Non-pigmented ciliary epithelial cell (primary cell): ENCODE measurements at places on chromosomes 2 and 18.

GRCh38 chr2:240620149-240620731 is 5.0 kb upstream of the GPR35 start:
- DNase-seq: no peak

DNA sequence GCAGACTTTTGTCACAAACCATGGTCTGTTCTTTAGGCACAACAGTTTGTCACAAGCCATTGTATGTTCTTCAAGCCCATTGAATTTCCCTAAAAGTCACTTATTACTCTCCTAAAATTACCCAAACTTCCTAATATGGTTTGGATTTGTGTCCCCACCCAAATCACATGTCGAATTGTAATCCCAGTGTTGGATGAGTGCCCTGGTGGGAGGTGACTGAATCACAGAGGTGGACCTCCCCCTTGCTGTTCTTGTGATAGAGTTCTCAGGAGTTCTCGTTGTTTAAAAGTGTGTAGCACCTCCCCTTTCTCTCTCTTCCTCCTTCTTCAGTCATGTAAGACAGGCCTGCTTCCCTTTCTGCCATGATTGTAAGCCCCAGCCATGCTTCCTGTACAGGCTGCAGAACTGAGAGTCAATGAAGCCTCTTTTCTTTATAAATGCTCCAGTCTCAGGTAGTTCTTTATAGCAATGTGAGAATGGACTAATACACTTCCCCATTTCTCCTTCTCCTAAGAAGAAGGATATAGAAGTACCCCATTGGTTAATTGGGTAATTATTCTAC is 11.2 kb upstream of the GYPC start:
- no peak for DNase-seq

DNA sequence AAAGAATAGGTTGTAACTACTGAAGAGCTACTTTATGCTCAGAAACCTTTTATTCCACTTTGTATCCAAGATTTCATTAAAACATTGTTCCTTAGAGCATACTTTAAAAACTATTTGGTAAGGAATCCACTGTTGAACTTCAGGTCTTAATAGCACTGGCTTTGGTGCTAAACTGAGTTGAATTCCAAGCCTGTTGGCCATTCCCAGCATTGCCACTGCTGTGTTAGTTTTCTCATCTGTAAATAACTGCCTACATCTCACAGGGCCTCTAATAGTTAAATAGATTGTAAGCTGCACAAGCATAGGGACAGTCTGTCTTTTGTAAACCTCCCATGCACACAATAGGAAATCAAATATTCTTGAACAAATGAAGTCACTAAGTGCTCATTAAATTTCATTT is 86.6 kb downstream of the ORC4 start:
- DNase-seq: no peak

DNA sequence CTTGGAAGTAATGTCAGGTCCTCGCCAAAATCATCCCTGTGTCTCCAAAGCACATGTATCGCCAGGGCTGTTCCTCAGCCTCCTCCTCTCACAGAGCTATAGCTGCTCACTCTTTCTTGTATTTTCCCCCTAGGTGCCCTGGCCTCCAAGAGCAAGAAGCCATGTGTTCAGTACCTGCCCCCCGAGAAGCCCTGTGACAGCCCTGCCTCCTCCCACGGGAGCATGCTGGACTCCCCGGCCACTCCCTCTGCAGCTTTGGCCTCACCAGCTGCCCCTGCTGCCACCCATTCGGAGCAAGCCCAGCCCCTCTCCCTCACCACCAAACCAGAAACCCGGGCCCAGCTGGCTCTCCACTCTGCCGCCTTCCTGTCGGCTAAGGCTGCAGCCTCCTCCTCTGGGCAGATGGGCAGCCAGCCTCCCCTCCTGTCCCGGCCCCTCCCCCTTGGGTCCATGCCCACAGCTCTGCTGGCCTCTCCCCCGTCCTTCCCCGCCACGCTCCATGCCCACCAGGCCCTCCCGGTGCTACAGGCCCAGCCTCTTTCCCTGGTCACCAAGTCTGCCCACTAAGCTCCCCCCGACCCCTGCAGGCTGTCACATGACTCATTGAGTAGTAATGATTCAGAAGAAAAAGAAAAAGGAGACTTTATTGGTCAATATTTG is 18.8 kb downstream of the TGOLN2 start:
- no peak for DNase-seq

GRCh38 chr2:187051350-187051749 is 202.4 kb upstream of the ZSWIM2 start:
- DNase-seq: no peak

DNA sequence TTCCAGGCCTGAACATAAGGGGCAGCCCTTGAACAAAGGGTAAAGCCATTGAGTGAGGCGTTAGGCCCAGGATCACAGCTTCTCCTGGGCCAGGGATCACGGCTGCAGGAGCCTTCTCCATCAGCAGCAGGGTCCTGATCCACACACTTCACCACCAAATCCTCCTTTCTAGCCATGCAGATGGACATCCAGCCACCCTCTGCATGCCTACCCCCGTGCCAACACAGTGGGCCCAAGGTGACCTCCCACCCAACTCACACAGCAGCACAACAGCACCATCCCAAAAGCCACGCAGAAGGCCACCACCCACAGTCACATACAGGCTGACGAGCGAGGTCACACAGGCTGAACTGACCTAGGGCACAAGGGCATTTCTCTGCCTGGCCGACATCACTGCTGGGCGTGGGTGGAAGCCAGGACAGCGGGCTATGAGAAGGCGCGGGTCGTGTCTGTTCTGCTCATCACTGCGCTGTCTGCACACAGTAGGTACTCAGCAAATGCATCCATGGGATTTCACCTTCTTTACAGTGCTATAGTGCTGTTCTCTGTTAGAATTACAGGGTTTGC is 31.2 kb downstream of the TFCP2L1 start:
- no peak for DNase-seq

GRCh38 chr18:23675896-23676295 is 13.2 kb upstream of the ANKRD29 start:
- no peak for DNase-seq

GRCh38 chr2:154901063-154901462 is 202.6 kb downstream of the KCNJ3 start:
- no peak for DNase-seq

DNA sequence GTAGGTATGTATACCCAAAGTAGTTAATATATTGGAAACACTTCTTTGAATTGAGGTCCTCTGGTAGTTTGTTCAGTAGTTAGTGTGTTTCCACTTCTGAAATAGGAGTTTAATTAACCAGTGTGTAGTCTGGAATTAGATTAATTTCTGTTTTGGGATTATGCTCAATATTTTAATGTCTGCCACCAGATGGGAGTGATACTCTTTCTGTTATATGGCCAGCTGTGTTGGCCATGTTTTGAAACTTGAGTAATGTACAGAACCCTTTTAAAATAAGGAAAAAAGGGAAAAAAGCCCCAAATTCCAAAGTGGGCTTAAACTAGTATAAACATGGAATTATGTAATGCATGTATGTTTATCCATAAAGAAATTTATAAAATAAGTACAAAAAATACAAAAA is 147.7 kb downstream of the CTNNA2 start:
- no peak for DNase-seq

DNA sequence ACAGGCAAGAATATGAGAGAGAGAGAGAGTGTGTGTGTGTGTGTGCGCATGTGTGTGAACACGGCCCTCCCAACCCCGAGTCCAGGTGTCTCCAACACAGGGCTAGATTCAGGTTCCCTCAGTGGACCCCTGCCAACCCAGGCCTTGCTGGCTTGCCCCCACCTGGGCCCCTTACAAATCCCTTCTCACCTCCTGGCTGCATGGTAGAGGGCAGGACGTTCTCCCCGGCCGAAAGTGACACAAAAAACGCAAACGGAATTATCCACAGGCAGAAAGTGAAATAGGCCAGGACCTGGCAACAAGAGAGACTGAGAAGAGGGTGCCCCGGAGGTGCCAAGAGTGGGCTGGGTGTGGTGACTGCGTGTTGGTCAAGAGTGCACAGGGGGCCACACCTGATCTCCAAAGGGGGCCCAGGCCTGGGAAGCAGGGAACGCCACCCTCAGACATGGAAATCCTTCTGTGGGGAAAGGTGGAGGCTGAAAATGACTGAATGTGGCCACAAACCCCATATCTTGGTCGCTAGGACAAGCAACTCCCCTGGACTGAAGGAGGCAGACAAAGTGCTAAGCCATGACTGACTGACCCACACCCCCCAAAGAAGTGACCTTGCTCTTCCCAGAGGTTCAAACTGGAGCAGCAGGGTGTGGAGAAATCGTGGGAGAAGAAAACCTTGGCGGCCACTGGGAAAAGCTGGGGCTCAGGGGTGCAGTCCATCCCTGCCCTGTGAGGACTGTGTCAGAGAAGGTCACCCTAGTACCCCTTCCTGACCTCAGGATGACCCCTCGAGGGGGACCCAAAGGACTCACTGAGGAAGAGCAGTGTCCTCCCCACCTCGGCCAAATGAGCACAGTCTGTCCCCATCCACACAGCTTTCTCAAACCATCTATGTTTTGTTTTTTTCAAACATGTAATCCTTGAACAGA is 5.7 kb downstream of the TEX261 start:
- no peak for DNase-seq

GRCh38 chr2:227436436-227437174 is 35.4 kb upstream of the AGFG1 start:
- DNase-seq: no peak

- no peak for DNase-seq
These were observed 253.3 kb upstream of the TCF4 start for GRCh38 chr18:55841314-55841713.

DNA sequence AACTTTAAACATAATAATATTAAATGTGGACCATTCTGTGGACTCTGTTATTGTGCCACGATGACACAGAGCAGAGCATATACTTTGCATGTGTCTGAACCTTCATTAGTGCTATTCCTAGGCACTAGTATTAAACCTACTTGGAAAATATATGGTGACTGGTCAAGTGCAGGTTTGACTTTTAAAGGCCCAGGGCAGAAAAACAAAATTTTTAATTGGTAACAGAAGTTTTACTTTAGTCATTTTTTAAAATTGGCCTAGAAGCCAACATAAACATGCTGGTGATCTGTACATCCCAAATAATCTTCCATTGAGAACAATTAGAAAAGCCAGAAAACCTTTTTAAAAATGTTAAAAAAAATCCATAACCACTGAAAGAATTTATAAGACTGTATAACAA is 16.6 kb downstream of the LDAH start:
- DNase-seq: no peak

GRCh38 chr2:102358496-102358895 is 2.9 kb downstream of the IL18R1 start:
- no peak for DNase-seq

- DNase-seq: no peak
These were observed 46.6 kb downstream of the PRKRA start for GRCh38 chr2:178404368-178404767.

GRCh38 chr2:152782171-152782570 is 63.8 kb downstream of the ARL6IP6 start:
- no peak for DNase-seq

DNA sequence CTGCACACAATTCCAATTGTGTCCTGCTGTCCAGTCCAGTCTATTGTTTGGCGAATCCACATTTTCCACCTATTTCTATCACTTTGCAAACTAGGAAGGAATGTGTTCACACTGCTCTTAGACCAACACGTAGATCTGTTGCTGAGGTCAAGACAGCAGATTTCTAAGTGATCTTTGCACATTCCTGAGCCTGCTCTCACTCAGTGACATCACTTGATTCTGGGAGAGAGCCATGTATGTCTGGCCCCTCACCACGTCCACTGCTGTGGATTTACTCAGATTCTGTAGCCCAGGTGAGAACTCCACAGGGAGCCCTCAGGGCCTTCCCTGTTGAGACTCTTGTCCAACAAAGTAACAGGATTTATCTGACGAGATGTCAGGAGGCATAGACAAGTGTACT is 317.2 kb downstream of the TSN start:
- peak; percentile 53 for DNase-seq

- DNase-seq: no peak
These were observed 66.1 kb upstream of the EPC2 start for GRCh38 chr2:148578493-148578884.

DNA sequence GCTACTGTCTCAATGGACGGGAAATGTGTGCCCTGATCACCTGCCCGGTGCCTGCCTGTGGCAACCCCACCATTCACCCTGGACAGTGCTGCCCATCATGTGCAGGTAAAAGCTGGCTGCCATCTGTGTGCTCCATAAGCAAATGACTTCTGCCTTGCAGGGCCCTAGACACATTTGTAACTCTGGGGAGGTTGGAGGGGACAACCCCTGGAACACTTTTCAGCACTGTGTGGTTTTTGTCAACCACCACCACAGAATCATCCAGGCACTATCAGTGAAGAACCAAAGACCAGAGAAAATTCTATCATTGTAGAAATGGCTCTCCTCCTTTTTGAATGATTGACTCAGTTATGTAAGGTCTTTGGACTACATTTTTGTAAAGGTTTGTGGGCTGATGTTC is 84.3 kb downstream of the FEZ2 start:
- no peak for DNase-seq

DNA sequence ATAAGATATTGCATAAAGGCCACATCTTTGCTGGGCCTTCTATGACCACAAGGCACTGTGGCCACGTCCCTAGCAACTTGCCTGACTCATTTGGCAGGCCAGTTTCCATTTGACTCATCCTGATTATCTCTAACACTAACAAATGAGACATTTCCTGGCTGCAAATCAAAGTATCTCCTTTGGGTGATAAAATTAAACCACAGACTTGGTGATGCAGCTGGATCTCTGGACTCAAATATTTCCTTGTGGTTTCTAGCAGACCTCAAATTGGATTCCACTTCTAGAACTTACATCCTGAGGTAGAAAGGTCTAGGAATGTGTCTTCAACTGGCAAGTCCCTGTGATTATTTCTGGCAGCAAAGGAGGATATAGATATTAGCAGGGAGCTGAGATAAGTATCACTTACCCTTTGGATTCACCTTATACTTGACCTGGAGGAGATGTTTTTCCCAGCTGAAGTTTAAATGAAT is 167.9 kb upstream of the NXPH2 start:
- peak; percentile 97 for DNase-seq
